ENCODE measurements at places on chromosomes 1 and 21. TPM values are rescaled to one million over a fixed set of nuclear protein-coding genes. Genes with fewer than 3 reads are reported as not detected.

The VCAM1 gene
- not detected for total RNA-seq

The TACSTD2 gene
- 0.88 TPM for total RNA-seq

The OVAAL gene
- total RNA-seq: not detected

The FAM229A gene
- 4.1 TPM for total RNA-seq

The WNT3A gene
- total RNA-seq: 0.19 TPM

The HNRNPCL1 gene
- total RNA-seq: not detected

The EVA1B gene
- 10.3 TPM for total RNA-seq

The TMEM59 gene
- total RNA-seq: 123 TPM

The CRYAA gene
- total RNA-seq: not detected

The MYOG gene
- not detected for total RNA-seq

The EFHD2 gene
- total RNA-seq: 25.1 TPM

The CFAP74 gene
- total RNA-seq: 0.20 TPM

The FRRS1 gene
- 5.6 TPM for total RNA-seq

The PPFIA4 gene
- total RNA-seq: 7.0 TPM

The ACTA1 gene
- total RNA-seq: 56.2 TPM

The ALX3 gene
- total RNA-seq: not detected

The SV2A gene
- 52.9 TPM for total RNA-seq

The VWA5B1 gene
- total RNA-seq: 2.3 TPM

The MAGI3 gene
- total RNA-seq: 7.8 TPM

The LRRC39 gene
- total RNA-seq: 0.39 TPM

The ARHGEF10L gene
- 39.6 TPM for total RNA-seq

The PLA2G2D gene
- not detected for total RNA-seq

The CA6 gene
- not detected for total RNA-seq

The KPRP gene
- total RNA-seq: not detected

The ANKRD65 gene
- 2.2 TPM for total RNA-seq

The C1orf167 gene
- 1.3 TPM for total RNA-seq

The RNU1-4 gene
- 1,303 TPM for total RNA-seq

The ITLN2 gene
- 4.7 TPM for total RNA-seq

The TRAF5 gene
- 17.9 TPM for total RNA-seq

The C1orf50 gene
- total RNA-seq: 7.1 TPM

The RHEX gene
- total RNA-seq: not detected

The MYCL gene
- 28.8 TPM for total RNA-seq

The YBX1 gene
- total RNA-seq: 1,248 TPM

The TAL1 gene
- total RNA-seq: not detected

The ALG14 gene
- total RNA-seq: 1.3 TPM

The GPR161 gene
- 17.3 TPM for total RNA-seq
